Fibroblast of mammary gland (primary cell): ENCODE measurements at places on chromosomes 13 and 19.
A peak's percentile ranks its signal among the peaks of the same experiment; 100 is the strongest.

DNA sequence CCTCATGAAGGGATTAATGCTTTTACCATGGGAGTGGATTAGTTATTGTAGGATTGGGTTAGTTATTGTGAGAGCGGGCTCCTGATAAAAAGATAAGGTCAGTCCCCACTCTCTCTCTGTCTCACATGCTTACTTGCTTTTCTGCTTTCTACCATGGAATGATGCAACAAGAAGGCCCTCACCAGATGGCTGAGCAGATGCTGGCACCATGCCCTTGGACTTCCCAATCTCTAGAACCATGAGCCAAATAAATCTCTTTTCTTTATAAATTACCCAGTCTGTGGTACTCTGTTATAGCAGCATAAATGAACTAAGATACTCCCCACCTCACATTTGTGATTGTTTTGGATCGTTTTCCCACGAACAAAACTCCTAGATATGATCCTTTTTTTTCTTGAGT, 353.8 kb downstream of the DNAJC15 start:
- DNase-seq, result peak; percentile 67

GRCh38 chr19:52946322-52947310, 16.1 kb downstream of the ZNF816 start:
- peak; percentile 21 for DNase-seq

DNA sequence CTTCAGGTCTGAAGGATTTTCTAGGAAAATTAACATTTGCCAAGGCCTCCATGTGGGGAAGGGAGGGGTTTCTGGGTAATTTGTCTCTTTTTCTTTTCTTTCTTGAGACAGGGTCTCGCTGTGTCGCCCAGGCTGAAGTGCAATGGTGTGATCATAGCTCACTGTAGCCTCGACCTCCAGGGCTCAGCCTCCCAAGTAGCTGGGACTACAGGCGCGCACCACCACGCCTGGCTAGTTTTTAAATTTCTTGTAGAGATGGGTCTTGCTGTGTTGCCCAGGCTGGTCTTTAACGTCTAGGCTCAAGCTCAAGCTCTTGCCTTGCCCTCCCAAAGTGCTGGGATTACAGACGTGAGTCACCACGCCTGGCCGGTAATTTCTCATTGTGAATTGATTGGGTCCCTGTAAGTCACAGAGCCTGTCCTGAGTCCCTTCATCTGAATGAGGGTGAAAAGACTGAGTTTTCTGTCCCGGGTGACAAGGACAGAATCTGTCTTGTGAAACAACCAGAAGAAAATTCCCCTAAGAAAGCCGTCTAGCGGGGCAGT, 10.0 kb upstream of the SPC24 start:
- peak; percentile 60 for DNase-seq

DNA sequence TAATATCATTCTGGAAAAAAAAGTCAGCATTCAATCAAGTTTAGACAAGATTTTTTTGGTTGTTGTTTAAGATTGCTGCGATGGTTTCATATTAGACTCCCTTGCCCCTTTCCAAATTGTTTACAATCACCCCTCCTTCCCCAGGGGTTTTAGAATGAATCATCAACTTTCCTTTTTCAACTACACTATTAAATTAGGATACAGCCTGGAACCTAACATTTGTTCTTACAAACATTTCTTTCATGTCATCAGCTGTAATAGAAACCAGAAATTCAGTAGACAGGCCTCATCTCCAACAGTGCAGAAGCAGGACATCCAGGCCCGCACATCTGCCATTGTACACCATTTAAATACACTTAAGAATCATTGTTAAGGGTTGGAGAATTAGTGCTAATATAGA, 44.4 kb upstream of the WDFY2 start:
- DNase-seq, result peak; percentile 81

- DNase-seq, result peak; percentile 97
Observed at GRCh38 chr19:38039966-38040365, 133.0 kb downstream of the SIPA1L3 start.

DNA sequence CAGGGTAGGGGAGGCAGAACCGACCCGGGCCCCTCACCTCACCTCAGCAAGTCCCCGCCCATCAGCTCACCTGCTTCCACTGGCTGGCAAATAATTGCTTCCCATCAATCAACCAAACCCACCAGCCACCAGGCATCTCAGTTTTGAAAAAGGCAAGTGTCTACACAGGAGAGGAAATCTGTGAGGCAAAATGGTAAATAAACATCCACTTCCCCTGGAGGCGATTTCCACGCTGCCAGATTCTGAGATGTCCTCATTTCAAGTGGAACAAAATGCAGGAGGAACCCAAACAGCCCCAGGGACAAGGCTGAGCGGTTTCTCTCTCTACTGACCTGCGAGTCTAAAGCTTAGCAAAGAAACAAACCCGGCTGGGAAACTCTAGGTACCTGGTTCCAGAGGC, 117.5 kb downstream of the CRYL1 start:
- DNase-seq, result no peak
